ENCODE measurements at places on chromosomes 11 and 22. TPM values are rescaled to one million over a fixed set of nuclear protein-coding genes. Genes with fewer than 3 reads are reported as not detected.

DNA sequence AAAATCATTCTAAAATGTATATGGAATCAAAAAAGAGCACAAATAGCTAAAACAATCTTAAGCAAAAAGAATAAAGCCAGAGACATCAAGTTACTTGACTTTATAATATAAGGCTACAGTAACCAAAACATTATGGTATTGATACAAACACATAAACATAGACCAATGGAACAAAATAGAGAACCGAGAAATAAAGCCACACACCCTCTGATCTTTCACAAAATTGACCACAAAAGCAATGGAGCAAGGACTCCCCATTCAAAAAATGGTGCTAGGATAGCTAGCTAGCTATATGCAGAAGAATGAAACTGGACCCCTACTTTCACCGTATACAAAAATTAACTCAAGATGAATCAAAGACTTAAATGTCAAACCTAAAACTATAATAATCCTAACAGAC, 43.2 kb downstream of the GLYATL2 start:
- no peak for DNase-seq

KCNJ1 gene
- total RNA-seq: not detected

MFRP gene
- not detected for total RNA-seq

DNA sequence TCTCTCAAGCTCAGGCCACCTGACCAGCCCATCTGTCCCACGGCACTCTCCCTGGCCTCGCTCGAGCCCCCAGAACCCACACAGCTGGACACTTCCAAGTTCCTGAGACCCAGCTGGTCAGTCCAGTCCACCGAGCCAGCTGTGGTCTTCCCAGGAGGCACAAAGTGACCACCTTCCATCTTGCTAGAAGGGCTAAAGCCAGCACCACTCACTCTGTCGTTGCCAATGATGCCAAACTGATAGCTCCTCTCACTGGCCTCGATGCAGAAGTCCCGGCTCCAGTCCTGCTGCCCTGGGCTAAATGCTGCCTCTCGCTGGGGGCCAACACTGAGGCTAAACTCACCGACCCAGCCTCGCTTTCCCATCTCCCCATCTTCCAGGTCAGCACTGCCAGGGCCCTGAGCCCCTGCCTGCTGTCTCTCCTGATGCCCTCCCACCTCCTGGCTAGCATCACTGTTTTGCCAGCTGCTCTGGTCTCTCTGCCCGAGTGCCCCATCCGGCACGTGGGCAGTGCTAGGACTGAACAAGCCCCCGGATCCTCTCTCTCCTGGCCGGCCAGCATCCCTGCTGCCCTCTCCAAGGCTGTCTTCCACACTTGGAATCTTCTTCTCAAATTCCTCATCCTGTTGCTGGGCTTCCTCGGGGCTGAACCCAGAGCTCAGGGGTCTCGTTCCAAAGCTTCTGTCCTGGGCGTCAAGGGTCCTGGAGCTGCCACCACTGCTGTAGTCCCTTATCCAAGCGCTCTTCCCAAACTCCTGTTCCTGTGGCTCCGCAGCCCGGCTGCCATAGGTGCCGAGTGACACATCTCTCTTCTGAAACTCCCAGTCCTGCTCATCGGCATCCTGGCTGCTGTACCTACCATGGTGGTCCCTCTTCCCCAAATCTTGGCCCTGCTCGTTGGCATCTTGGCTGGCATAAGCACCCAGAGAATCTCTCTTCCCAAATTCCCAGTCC, 15.4 kb downstream of the TNKS1BP1 start:
- DNase-seq: no peak

DNA sequence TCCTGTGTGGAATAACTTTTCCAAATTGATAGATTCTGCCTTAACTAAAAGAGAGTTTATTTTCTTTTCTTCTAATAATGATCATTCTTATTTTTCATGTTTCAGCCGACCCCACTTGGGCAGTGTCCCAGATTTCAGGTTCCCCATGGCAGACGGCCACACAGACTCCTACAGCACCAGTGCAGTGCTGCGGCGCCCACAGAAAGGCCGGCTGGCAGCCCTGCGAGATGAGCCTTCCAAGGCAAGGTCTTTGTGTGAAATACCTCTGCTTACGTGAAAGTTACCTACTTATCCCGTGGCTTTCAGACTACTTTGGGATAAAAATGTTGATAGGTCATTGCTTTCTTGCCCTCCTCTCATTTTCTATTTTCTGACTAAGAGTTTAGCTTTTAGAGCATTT, 59.3 kb upstream of the CTTN start:
- DNase-seq: no peak

- no peak for DNase-seq
Measured at GRCh38 chr22:47073075-47073474, 310.6 kb downstream of the TBC1D22A start.

DNA sequence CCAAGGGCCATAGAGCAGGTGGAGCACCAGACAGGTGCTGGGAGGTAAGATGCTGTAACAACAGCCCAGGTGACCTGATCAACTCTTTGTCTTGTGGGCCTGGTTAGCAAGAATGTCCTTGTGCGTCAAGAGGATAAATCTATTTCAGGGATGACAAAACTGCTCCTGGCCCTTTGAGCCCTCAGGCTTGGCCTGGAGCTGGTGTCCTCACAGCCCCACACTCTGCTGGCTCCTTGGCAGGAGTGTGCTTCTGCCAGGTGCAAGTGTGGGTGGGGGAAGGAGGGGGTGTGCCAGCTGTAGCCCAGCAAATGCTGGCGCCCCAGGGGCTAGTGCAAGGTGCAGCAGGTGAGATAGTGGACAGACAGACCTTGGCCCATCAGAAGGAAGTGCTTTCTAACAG, 19.5 kb downstream of the AMPD3 start:
- no peak for DNase-seq

- no peak for DNase-seq
Measured at GRCh38 chr11:61134801-61135257, 26.4 kb downstream of the VPS37C start.

FGF19 gene
- total RNA-seq: not detected

- DNase-seq: no peak
Measured at GRCh38 chr11:127993788-127994187, 593.6 kb downstream of the ETS1 start.

ANKK1 gene
- 2.1 TPM for total RNA-seq

DNA sequence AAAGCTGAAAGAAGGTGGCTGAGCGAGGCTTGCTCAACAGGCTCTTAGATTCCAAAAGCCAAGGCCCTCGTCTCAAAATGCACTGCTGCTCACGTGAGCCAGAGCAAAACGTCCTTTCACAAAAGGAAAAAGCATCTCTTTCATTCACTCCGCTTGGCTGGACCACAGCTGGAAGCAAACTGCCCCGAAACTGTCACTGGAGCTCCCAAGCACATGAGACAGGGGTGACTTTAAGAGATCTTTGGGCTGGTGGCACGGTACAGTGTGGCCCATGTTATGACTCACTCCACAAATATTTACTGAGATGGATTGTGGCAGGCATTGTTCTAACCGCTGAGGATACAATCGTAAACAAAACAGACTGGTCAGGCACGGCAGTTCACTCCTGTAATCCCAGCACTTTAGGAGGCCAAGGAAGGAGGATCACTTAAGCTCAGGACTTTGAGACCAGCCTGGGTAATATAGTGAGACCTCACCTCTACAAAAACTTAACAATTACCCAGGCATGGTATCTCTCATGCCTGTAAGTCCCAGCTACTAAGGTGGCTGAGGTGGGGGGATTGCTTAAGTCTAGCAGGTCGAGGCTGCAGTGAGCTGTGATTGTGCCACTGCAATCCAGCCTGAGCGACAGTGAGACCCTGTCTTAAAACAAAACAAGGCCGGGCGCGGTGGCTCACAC, 3.6 kb downstream of the PLA2G6 start:
- peak; percentile 64 for DNase-seq

DNA sequence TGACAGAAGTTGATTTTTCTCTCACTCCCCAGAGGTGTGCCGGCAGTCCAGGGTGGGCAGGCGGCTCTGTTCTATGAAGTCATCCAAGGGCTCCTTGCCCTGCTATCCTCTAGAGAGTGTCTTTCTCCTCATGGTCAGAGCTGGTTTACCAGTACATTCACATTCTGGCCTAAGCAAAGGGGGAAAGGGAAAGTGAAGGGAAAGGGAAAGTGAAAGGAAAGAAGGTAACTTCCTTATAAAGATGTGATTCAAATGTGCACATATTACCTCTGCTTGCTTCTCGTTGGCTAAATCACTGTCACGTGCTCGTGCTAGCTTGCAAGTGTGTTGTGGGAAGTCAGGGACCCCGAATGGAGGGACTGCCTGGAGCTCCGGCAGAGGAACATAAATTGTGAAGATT, 2.9 kb upstream of the HTATIP2 start:
- no peak for DNase-seq

RNF169 gene
- total RNA-seq: 21.4 TPM
